ENCODE measurements at places on chromosomes 6 and 20.

DNA sequence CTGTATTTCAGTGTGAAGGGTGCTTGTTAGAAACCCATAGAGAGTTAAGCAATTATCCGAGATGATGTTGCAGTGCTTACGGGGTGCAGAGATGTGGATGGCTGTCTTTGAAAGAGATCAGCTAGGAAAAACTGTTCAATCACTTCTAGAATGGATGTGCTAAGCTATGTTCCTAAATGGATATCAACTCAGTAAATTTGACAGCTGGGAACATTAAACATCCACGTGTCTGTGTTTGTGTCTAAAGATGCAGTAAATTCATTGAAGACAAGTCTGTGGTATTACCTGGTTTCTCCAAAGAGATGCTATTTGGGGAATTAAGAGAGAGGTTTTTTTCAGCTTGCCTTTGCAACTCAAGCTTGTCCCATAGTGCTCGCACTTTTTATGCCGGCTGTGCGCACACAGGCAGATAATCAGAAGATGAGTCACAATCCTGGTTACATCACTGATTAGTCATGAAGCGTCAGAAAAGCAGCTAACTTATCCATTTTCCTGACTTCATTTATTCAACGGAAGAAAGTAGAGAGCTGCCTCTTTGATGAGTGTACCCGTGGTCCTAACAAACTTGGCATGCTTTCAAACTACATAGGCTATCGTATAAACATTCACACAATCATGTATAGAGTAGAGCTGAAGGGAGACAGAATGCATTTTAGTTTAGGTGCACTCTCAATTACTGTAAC, 691.7 kb upstream of the SLC35B3 start:
- DNase-seq, result peak; percentile 78

GRCh38 chr6:144252259-144252658, 32.9 kb upstream of the UTRN start:
- peak; percentile 28 for DNase-seq

- peak; percentile 39 for DNase-seq
These were observed 89.7 kb downstream of the MDGA1 start for GRCh38 chr6:37607944-37608343.

DNA sequence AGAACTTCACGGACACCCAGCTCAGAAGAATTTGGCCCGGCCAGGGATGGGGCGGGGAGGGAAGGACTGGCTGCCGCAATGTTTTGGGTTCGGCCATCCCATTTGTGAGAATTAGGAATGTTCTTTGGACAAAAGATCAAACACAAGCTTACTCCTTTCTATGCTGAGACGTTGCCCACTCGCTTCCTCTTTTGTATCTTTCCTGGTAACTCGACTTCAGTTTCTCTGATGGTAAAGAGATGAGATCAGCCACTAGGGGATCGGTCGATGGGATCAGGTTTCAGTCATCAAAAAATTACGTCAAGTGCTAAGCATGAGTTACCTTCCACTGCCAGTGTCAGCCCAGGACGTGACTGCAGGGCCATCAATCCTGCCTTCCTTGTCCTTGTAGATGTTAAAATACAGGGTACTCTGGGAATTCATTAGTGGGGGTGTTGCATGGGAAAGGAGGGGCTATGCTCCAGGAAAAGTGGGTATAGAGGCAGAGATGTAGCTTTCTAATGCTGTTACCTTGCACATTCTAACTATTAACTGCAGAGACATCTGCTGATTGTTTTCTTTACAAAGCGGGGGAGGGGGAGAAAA, 190.2 kb downstream of the TSHZ2 start:
- no peak for DNase-seq

All from amniotic epithelial cell (primary cell).